Activated CD8-positive, alpha-beta memory T cell treated with anti-CD3 and anti-CD28 coated beads for 48 hours (primary cell): ENCODE measurements at places on chromosomes 3 and 15.

DNA sequence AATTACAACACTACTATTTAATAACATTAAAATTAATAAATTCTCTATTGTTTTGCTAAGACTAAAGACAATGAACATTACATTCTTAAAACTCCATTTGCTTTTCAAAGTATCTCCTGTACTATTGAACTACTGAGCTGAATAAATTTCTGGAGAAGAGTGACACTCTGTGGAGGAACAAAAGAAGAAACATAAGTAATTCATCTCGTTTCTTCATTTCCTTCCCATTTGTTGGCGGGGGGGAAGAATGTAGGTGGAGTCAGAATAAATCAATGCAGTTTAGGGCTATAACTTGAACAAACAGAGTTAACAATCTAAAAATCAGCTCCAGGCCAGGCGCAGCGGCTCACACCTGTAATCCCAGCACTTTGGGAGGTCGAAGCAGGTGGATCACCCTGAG is 32.7 kb downstream of the EFHB start:
- no peak for DNase-seq

- no peak for DNase-seq
Observed at GRCh38 chr3:14608298-14608697, 43.3 kb upstream of the CCDC174 start.

DNA sequence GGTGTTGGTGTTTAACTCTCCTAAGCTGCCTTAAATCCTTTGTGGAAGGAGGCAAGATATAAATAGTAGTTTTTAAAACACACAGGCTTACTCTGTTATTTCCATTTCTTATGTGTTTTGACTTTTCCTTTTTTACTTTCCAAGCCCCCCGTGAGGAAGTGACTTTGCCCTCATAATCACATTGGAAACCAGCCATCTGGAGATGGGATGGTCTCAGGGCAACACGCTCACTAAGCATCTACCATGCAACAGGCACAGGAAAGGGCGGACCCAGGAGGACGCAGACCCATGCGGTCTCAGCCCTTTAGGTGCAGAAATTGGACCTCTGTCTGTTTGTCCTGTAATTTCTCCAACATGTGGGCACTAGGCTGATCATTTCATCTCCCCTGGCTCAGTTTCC is 115.7 kb downstream of the PDZRN3 start:
- DNase-seq, result no peak

DNA sequence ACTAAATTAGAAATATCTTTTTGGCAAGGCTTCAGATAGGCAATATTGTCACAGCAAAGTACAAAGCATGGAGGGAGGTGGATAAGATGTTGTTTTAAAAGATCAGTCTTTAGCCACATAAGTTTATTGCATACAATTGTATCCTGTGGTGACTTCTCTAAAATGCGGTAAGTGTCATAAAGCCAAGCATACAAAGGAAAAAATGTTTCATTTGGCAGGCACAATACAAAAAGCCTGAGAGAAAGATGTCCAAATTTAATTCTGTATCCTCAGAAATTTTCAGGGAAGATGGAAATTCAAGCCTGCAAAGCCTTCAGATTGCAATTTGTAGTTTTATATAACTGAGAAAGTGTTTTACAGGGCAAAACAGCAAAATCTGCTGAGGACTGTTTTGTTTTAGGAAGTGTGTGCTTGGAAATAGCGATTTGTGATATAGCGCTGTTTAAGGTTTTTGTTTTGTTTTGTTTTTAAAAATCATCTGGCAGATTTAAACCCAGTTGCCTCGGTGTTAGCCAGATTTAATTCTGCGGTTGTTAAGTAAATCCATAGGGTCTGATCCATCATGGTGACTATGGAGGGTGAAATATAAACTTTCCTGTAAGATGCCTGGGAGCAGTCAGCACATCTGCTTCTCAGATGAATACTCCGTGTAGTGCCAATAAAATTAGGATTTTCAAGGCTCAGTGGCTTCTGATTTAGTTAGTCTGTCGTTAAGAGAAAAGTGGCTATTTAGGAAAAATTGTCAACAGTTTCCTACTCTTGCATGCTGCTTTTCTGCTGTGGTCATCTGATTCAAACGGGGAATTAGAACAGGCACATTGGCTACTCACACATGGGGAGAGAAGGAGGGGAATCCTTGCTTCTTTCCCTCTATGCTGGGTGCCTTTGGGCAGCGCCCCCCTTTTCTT is 8.0 kb downstream of the KAT2B start:
- no peak for DNase-seq

- DNase-seq, result no peak
Observed at GRCh38 chr15:69797051-69797595, 300.6 kb downstream of the TLE3 start.

DNA sequence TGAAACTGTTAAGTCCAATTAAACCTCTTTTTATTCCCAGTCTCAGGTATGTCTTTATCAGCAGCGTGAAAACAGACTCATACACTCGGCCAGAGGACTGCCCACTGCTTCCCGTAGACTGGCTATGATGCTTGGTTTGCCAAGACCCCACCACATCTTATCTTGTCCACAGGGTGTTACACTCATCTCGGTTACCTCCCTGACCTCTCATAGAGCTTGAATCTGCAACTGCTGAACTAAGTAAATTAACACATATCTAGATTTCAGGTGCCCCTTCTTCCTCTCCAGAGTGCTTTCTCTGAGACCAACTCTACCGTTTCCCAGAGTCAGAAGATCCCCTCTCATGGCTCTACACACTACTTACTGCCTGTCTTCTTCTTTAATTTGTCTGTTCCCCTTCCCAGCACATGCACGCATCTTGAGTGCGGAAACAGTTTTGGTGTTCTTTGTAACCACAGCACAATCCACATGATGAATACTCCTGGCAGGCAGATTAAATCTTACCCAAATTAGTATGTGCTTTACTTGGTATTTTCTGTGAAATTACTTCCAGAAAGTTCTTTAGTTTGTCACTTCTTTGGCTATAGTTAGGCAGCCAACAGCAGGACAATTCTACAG is 49.7 kb downstream of the CD200 start:
- no peak for DNase-seq

DNA sequence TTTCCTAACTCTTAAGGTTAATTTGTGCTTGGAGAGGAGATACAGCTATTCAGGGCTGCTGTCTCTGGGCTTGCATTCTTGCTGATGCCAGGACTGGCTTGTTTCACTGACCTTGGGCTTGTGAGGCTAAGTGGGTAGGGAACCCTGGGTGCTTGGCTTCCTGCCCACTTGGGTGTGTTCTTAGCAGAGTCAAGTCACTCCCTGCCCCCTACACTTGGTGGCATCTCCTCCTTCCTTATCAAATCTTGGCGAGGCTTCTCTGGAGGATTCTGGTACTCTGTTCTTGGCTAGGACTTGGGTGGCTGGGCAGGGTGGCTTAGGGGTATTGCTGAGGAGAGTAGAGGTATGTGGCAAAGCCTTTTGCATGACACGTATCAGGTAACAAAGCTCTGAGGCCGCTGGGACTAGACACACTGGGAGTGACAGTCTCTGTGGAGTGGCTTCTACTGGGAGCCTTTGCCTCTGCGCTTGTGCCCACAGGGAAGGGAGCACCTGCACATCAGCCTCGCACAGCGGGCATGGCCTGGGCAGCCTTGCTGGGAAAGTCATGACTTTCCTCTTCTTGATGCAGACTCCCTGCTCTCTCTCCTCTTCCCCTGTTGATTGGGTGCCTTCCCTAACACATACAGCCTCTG is 41.8 kb downstream of the CHCHD6 start:
- DNase-seq, result no peak

- no peak for DNase-seq
Observed at GRCh38 chr15:52383100-52383588, 87.5 kb upstream of the MYO5C start.

DNA sequence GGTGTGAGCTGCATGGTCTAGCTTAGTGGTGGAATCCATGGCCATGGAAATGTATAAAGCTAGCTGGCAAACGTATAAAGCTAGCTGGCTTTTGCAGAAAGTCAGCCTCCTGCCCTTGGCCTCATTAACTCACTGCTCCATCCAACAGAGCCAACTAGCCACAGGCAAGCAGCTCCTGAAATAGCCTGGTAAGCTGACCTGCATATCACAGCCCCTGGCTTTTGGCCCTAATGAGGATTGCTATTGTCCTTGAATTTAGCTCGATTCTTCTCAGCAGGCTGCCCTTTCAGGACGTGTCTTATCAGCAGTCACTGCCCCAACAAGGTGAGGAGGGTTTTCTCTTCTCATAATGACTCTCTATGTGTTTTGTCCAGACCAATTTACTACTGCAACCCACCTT is 446.8 kb downstream of the WDR72 start:
- DNase-seq, result no peak

- no peak for DNase-seq
Observed at GRCh38 chr15:39690881-39691634, 91.6 kb downstream of the FSIP1 start.

- DNase-seq, result no peak
Observed at GRCh38 chr3:53350652-53351051, 3.3 kb upstream of the DCP1A start.

- DNase-seq, result peak; percentile 17
Observed at GRCh38 chr15:75843678-75844581, 683 bp downstream of the UBE2Q2 start.

GRCh38 chr3:112127522-112128494 is 5.2 kb downstream of the GCSAM start:
- no peak for DNase-seq

- DNase-seq, result no peak
Observed at GRCh38 chr3:147760941-147761340, 351.8 kb downstream of the ZIC1 start.

DNA sequence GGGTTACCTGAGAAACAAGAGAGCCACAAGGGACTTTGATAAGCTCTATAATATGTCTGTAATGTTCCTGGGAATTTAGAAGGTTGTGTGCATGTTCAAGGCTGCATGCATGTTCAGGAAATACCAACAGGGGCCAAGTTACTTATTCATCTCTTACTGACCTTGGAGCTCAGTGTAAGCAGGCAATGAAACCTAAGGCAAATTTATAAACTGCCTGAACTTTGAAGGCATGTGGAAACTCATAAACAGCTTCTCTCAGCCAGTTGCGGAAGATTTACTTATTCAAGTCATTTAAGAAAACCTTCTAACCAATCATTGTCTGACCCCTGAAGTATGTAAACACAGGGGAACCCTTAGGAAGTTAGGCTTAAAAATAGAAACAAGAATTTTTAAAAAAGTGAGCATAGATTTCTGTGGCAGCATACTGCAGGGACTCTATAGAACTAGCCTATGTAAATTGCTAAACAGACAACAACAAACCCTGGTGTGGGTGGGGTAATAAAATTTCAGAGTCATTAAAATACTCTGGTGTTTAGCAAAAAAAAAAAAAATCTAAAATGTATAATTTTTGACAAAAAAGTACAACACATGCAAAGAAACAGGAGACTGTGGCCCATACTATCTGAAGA is 57.2 kb downstream of the SLC15A2 start:
- DNase-seq, result no peak

DNA sequence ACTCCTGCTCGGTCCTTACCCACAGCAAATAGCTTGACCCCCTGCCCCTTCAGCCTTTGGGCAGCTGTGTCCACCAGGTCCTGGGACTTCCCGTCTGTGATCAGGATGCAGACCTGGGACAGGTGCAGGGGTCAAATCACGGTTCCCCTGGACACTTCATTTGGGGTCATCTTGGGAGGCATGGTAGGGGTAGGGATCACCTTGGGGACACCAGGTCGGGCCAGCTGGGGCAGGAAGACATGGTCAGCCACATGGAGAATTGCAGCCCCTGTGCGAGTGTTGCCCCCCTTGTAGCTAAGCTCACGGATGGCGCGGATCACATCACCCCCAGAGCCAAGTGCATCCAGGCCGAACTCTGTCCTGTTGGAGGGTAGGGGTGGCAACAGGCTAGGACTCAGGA is 1.8 kb downstream of the COL7A1 start:
- DNase-seq, result no peak

DNA sequence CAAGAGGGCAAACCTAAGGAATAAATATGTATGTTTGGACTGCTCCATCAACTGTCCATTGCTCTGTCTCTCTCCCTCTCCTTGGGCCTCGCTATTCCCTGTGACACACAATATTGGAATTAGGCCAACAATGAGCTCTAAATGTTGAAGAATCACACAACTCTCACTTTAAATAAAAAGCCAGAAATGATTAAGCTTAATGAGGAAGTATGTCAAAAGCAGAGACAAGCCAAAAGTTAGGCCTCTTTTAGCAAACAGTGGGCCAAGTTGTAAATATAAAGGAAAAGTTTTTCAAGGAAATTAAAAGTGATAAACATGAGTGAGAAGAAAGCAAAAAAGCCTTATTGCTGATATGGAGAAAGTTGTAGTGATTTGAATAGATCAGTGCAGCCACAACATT is 141.0 kb downstream of the VGLL3 start:
- DNase-seq, result no peak

- no peak for DNase-seq
Observed at GRCh38 chr3:133853063-133853924, 42.4 kb downstream of the RAB6B start.

GRCh38 chr3:34072297-34072696 is 273.9 kb downstream of the PDCD6IP start:
- no peak for DNase-seq

DNA sequence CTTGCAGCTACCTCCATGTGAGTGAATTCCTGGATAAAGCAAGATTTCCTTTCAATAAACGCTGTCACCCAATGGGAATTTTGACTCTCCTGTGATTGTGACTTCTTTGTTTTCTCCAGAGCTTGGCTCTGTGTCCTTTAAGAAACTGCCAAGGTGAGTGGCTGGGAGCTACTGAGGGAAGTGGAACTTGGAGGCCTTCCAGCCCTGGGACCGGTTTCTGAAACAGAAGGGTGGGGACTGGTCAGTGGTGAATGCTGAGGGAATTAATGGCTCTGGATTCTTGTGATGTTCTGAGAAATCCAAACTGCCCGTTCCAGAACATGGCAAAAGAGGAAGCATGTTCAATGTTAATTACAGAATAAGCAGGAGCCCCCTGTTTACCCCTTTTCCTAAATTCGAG is 41.1 kb upstream of the MYZAP start:
- DNase-seq, result no peak

GRCh38 chr3:96416549-96417255 is 397.7 kb upstream of the EPHA6 start:
- no peak for DNase-seq

- DNase-seq, result no peak
Observed at GRCh38 chr15:42890161-42890913, 30.2 kb downstream of the TTBK2 start.

- DNase-seq, result no peak
Observed at GRCh38 chr15:58288592-58288991, 143.2 kb upstream of the LIPC start.
